Camera-type eye (tissue), 1 donor: ENCODE measurements at places on chromosomes 11 and 22. TPM values are rescaled to one million over a fixed set of nuclear protein-coding genes. Genes with fewer than 3 reads are reported as not detected.

SHANK2 gene
- total RNA-seq = 28.9 TPM

PES1 gene
- total RNA-seq = 42.1 TPM

OR5D16 gene
- not detected for total RNA-seq

KDM4E gene
- total RNA-seq = not detected

CASP1 gene
- 6.8 TPM for total RNA-seq

GP1BB gene
- total RNA-seq = 6.6 TPM

ATP5MG gene
- 27.5 TPM for total RNA-seq

TRPM5 gene
- 0.11 TPM for total RNA-seq

PRG2 gene
- not detected for total RNA-seq

MUC5AC gene
- 0.16 TPM for total RNA-seq

QSER1 gene
- total RNA-seq = 82.6 TPM

USH1C gene
- 1.3 TPM for total RNA-seq

KIAA1671 gene
- total RNA-seq = 25.1 TPM

CSF2RB gene
- 2.9 TPM for total RNA-seq

B3GAT1 gene
- 19.8 TPM for total RNA-seq

VSIG10L2 gene
- not detected for total RNA-seq

PCNX3 gene
- total RNA-seq = 19.2 TPM

UBASH3B gene
- 6.5 TPM for total RNA-seq

DAGLA gene
- 4.5 TPM for total RNA-seq

VPREB1 gene
- total RNA-seq = 0.66 TPM

TCIRG1 gene
- 36.2 TPM for total RNA-seq

TBRG1 gene
- total RNA-seq = 24.1 TPM

BLID gene
- 8.5 TPM for total RNA-seq

KRTAP5-11 gene
- not detected for total RNA-seq

RASSF10 gene
- total RNA-seq = 2.0 TPM

MS4A8 gene
- total RNA-seq = not detected

TIMP3 gene
- total RNA-seq = 237 TPM

GAB4 gene
- total RNA-seq = not detected

PHLDA2 gene
- not detected for total RNA-seq

TMPRSS6 gene
- total RNA-seq = not detected

PRR33 gene
- total RNA-seq = 0.16 TPM

POU2AF3 gene
- total RNA-seq = 0.99 TPM

TH gene
- total RNA-seq = 2.3 TPM

OR5B21 gene
- total RNA-seq = not detected
